ENCODE measurements at places on chromosomes 12 and 14.

DNA sequence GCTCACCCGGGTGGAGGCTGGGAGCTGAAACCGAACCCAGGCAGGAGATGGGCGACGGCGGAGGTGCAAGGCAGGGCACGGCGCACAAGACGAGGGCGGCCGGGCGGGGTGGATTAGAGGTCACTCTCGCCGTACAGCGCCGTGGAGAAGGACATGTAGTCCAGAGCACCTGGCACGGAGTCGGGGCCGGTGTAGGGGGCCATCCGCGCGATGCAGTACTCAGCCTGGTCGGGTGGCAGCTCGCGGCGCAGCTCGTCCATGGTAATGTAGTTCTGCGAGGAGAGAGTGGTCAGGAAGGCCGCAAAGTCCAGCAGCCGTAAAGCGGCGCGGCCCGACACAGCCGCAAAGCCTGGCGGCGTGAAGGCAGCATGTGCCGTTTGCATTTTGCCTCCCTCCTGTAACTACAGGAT, 81.9 kb upstream of the ZFP36L1 start:
- H3K27me3 ChIP-seq = no peaks in the 10 kb centered on the region
- no peak for DNase-seq
- H3K4me3 ChIP-seq = no peak overlapping the region

- H3K27me3 ChIP-seq = no peaks in the 10 kb centered on the region
- no peak for DNase-seq
- H3K4me1 ChIP-seq = no peaks in the 10 kb centered on the region
- H3K36me3 ChIP-seq = no peaks in the 10 kb centered on the region
Observed at GRCh38 chr12:52601671-52602070, 408 bp upstream of the KRT72 start.

DNA sequence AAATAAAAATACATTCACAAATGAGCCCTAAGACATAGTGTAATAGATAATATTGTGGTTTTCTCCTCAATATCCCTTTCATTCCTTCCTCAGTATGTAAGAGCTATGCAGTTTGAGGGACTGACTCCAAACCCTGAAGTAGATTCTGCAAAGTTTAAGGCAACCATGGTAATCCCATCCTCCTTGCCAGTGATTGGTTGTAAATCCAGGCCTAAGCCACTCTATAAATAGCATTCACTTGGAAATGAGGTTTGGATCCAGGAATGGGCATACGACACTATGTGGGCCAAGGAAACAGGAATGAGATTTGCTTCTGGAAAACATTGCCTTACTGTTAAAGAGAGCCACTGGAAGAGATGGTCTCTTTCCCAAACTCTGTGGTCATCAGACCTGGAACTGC, 468.7 kb upstream of the SOX5 start:
- no peaks in the 10 kb centered on the region for H3K27me3 ChIP-seq
- H3K27ac ChIP-seq = no peak overlapping the region
- H3K4me1 ChIP-seq = no peaks in the 10 kb centered on the region

GRCh38 chr12:39431797-39432196, 11.1 kb downstream of the KIF21A start:
- DNase-seq = no peak
- no peaks in the 10 kb centered on the region for H3K27me3 ChIP-seq
- no peak overlapping the region for H3K27ac ChIP-seq

DNA sequence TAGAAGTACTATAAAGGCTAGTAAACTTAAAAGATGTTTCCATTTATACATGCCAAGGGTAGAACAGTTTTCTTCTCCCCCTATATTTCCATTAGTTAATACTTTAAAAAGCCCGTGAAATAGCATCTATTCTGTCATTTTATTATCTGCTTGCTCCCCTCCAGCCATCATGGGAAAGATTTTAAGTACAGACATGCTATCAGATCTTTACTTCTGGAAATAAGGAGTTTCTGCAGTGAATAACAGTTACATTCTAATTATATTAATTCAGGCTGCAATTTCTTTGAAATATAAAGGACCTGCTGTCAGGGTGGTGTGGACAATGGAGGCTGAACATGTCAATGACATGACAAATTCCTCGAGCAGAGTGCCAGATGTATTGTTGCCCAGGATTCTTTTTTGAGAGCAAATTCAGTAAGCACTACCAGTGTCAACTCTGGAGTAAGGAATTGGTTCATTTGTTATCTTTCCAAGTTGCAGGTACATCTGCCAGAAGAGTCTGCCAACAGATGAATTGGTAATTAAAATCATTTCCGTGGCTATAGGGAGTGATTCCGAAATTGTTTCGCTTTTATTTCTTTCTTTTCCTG, 151.3 kb downstream of the BTG1 start:
- DNase-seq = no peak
- H3K4me1 ChIP-seq = no peaks in the 10 kb centered on the region
- no peaks in the 10 kb centered on the region for H3K36me3 ChIP-seq

- no peaks in the 10 kb centered on the region for H3K4me1 ChIP-seq
- H3K27me3 ChIP-seq = no peaks in the 10 kb centered on the region
- no peaks in the 10 kb centered on the region for H3K36me3 ChIP-seq
- H3K27ac ChIP-seq = no peak overlapping the region
Observed at GRCh38 chr14:65027127-65027799, 40.6 kb downstream of the FNTB start.

DNA sequence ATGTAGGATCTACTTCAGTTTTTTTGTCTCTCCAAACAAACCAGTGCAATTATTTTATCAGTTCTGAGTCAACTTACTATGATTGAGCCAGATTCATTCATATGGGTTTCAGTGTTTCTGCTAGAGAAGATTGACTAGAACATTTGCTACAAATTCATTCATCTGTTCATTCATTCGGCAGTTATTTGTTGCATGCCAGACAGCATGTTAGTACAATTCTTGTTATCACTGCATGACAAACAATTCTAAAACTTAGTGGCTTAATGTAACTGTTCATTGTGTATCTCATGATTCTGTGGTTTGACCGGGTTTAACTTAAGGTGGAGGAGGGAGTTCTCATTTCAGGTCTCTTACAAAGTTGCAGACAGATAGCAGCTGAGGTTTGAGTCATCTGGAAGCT, 52.3 kb downstream of the POLR3B start:
- no peaks in the 10 kb centered on the region for H3K36me3 ChIP-seq
- no peaks in the 10 kb centered on the region for H3K4me1 ChIP-seq
- no peak overlapping the region for H3K4me3 ChIP-seq
- H3K27me3 ChIP-seq = no peaks in the 10 kb centered on the region

- H3K4me1 ChIP-seq = no peaks in the 10 kb centered on the region
- H3K27me3 ChIP-seq = no peaks in the 10 kb centered on the region
- DNase-seq = no peak
- H3K36me3 ChIP-seq = no peaks in the 10 kb centered on the region
- H3K27ac ChIP-seq = no peak overlapping the region
- H3K4me3 ChIP-seq = no peak overlapping the region
Observed at GRCh38 chr12:15547691-15548090, 225.4 kb downstream of the PTPRO start.

GRCh38 chr12:71942703-71943102, 4.1 kb downstream of the TPH2 start:
- no peak overlapping the region for H3K4me3 ChIP-seq
- no peaks in the 10 kb centered on the region for H3K4me1 ChIP-seq
- no peak for DNase-seq
- no peaks in the 10 kb centered on the region for H3K36me3 ChIP-seq
- H3K27ac ChIP-seq = no peak overlapping the region

GRCh38 chr12:212415-212714, 1.6 kb downstream of the SLC6A12 start:
- H3K4me1 ChIP-seq = no peaks in the 10 kb centered on the region
- H3K36me3 ChIP-seq = no peaks in the 10 kb centered on the region
- no peaks in the 10 kb centered on the region for H3K27me3 ChIP-seq
- H3K27ac ChIP-seq = no peak overlapping the region
- no peak overlapping the region for H3K4me3 ChIP-seq
- no peak for DNase-seq

- no peaks in the 10 kb centered on the region for H3K36me3 ChIP-seq
- DNase-seq = no peak
- no peak overlapping the region for H3K4me3 ChIP-seq
- H3K4me1 ChIP-seq = no peaks in the 10 kb centered on the region
Observed at GRCh38 chr12:132437252-132437932, 52.6 kb upstream of the FBRSL1 start.

All from ovary (tissue), 10 donors.